ENCODE measurements at places on chromosomes 6 and 20.
A peak's percentile ranks its signal among the peaks of the same experiment; 100 is the strongest.

- DNase-seq: no peak
Observed at GRCh38 chr20:14879020-14879697, 541.7 kb upstream of the FLRT3 start.

DNA sequence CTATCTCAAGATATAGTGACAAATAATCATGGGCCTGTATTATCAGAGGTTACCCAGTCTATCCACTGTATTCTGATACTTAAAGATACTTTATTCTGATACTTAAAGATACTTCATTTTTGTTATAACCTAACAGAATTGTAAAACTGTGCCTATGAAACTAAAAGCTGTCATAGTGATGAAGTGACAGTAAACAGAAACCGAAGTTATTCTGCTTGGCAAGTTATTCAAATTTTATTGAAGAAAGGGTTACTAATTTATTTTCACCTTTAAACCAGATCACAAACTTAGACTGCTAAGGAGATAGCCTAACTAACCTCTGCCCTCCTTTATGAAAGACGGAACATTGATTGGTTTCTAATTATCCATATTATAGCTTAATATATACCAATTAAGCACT lies 604.6 kb upstream of the IMPG1 start:
- no peak for DNase-seq

DNA sequence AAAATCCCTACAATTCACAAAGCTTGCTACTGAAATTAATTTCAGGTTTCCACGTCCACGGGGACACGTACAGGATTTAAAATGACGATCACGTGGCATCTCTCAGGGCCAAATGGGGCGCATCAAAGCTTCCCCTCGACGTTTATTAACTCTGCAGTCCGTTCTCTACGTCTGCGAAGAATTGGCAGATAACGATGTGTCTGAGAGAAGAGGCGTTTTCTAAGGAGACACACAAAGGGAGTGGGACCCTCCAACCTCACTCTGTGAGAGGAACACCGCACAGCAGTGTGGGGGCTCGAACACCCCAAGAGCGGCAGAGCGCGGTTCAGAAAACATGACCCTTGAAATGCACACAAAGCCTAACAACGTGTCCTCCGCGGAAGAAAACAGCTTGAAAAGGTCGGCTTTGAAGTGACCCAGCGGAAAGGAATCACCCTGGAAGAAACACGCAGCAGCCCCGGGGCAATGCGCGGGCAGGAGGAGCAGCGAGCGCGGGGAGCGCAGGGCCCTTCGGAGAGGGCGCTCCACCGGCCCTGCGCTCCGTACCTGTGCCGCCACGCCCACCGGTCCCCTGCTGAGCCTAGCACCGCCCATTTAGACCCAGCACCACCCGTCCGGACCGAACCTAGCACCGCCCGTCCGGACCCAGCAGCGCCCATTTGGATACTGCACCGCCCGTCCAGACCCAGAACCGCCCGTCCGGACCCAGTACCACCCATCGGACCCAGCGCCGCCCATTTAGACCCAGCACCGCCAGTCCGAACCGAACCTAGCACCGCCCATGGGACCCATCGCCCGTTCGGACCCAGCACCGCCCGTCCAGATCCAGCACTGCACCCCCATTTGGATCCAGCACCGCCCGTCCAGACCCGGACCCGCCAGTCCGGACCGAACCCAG lies 1.1 kb upstream of the AFDN start:
- DNase-seq: peak; percentile 27

- DNase-seq: no peak
Observed at GRCh38 chr6:34522761-34523160, 33.4 kb downstream of the SPDEF start.

DNA sequence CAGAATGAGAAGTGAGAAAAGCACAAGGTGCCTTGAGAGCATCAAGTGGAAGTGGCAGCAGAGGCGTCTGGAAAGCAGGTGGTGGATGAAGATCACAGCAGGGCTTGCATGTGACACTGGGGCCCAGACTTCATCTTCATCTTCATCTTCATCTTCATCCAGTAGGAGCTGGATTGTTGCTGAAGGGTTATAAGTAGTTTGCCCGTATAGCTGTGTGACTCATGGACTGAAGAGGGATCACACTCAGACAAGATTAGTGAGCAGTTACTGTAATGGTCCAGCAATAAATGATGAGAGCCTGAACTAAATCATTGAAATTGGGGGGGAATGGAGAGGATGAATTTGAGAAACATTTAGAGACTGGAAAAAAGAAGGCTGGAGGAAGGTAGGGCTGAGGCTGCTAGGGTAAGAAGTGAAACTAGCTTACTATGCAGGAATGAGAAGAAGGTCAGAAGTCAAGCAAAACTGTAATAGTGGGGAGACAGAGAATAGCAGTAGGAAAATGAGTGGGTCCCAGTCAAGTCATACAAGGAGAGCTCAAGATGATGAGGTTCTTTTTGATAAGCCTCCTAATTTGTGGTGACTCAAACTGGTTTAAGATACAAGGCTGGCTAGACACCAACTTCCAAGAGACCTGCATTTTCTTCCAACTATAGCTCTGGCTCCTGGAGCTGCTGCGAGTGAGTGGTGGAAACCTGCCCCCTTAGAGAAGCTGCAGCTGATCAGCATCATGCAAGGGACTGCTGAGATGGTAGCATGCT lies 92.3 kb upstream of the BEND6 start:
- DNase-seq: no peak

- no peak for DNase-seq
Observed at GRCh38 chr6:107877968-107878367, 53.9 kb upstream of the SCML4 start.

- no peak for DNase-seq
Observed at GRCh38 chr20:3681931-3682781, at the start of gene ADAM33. ADAM33 (minus strand) TSS chr20:3682010; CDS start chr20:3682004, 6 bp downstream.

GRCh38 chr6:159359581-159360297 lies 190.5 kb downstream of the FNDC1 start:
- DNase-seq: no peak

- no peak for DNase-seq
Observed at GRCh38 chr6:14796974-14797762, 448.7 kb upstream of the JARID2 start.

DNA sequence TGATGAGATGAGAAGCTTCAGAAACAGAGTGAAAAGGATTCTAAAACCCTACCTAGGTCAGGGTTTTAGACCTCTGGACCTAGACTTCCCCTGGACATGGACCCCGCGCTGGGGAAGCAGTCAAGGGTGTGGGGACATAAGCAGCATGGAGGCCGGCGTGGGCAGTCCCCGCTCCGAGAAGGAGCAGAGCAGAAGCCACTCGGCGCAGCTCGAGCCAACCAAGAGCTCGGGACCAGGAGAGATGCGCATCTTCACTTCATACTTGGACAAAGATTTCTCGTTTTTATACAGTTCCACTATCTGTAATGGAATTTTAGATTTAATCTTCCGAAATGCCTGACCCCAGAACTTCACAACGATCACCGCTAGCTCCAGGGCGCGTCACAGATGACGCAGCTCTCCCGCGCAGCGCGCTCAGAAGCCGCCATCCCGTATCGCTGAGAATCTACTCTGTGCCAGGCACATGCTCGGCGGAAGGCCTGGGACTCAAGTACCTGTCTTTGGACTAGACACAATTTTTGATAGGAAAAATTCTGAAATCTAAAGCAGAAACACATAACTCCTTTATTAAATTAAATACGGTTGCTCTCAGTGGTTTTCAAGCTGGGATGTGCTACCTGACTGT lies 60.3 kb downstream of the WDR27 start:
- DNase-seq: no peak

GRCh38 chr6:159996626-159997497 lies 28.0 kb downstream of the IGF2R start:
- DNase-seq: no peak

DNA sequence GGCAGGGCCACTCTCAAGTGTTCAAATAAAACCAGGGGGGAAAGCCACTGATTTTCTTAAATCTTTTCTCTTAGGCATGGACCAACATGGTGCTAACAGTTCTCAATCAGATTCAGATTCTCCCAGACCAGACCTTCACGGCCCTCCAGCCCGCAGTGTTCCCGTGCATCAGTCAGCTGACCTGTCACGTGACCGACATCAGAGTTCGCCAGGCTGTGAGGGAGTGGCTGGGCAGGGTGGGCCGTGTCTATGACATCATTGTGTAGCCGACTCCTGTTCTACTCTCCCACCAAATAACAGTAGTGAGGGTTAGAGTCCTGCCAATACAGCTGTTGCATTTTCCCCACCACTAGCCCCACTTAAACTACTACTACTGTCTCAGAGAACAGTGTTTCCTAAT lies 41.5 kb upstream of the SMIM28 start:
- no peak for DNase-seq

DNA sequence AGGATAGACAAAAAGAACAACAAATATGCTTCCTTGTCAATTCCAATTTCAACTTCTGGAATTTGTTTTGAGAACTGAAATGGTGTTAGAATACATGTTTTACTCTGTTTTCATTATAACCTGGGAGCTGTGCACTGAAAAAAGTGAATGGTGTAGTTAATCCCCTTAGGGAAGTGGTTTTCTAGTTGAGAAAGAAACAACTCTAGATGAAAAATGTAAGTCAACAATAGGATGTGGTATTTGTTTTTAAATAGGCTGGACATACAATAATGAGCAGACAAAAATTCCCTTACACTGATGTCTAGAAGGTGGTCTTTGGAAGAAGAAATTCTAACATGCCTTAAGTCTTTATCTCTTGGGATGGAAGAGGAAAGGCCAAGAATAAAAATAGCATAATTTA lies 59.9 kb upstream of the TINAG start:
- DNase-seq: no peak

- no peak for DNase-seq
Observed at GRCh38 chr6:76772951-76773350, 690.3 kb downstream of the HTR1B start.

GRCh38 chr20:19777981-19778380 lies 19.9 kb downstream of the RIN2 start:
- DNase-seq: no peak

DNA sequence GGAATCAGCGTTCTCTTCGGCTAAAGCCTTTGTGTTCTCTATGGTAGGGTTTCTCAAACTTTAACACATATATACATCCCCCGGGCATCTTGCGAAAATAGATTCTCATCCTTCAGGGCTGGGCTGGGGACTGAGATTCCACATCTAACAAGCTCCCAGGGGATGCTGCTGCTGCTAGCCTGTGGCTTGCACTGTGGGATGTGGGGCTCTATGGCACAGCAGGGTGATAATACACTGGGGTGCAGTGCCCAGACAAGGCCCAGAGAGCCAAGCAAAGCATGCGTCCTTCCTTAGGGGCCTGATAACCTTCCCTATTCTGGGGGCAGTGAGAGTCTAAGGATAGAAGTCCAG lies 102.0 kb downstream of the LAMP5 start:
- DNase-seq: no peak

DNA sequence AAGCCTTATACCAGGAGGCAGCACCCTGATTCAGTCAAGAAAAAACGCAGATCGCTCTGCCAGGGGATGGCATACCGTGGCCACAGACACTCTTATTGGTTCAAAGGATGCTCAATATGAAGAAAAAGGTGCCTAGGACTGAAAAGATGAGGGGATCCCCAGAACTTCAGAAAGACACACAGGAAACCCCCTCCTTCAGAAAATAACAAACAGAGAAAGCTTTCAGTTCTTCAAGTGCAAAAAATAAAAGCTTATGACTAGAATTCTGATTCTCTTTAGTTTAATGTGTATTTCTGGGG lies 17.7 kb upstream of the MYB start:
- DNase-seq: no peak

GRCh38 chr6:6781172-6781872 lies 192.8 kb downstream of the LY86 start:
- no peak for DNase-seq

GRCh38 chr6:45709781-45710220 lies 305.9 kb downstream of the CLIC5 start:
- no peak for DNase-seq

GRCh38 chr6:69026243-69026642 lies 391.2 kb downstream of the ADGRB3 start:
- DNase-seq: no peak

GRCh38 chr6:161409353-161409752 lies 135.5 kb upstream of the AGPAT4 start:
- DNase-seq: no peak

DNA sequence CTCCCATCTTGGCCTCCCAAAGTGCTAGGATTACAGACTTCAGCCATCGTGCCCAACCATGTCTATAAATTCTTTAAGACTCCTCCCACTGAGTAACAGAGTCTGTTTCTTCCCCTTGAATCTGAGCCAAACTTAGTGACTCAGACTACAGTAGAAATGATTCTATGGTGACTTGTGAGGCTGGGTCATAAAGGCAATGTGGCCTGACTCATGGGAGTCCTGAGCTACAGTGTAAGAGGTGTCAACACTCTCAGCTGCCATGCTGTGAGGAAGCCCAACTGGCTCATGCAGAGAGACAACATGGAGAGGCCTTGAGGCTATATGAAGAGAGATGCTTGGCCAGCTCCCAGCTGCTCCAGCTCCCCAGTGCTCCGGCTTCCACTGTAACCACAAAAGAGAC lies 5.2 kb upstream of the NRSN2 start:
- DNase-seq: no peak

GRCh38 chr6:160955508-160956295 lies 35.9 kb upstream of the MAP3K4 start:
- no peak for DNase-seq

- DNase-seq: no peak
Observed at GRCh38 chr20:37202267-37202943, 23.1 kb upstream of the MROH8 start.

Data from activated T-helper 9 cell treated with anti-CD3 and anti-CD28 coated beads, Interleukin-2, amount 50 U/mL, for 16 hours (primary cell).